Ascending aorta (tissue), 2 donors: ENCODE measurements at places on chromosomes 16 and 17. TPM values are rescaled to one million over a fixed set of nuclear protein-coding genes. Genes with fewer than 3 reads are reported as not detected.

DNA sequence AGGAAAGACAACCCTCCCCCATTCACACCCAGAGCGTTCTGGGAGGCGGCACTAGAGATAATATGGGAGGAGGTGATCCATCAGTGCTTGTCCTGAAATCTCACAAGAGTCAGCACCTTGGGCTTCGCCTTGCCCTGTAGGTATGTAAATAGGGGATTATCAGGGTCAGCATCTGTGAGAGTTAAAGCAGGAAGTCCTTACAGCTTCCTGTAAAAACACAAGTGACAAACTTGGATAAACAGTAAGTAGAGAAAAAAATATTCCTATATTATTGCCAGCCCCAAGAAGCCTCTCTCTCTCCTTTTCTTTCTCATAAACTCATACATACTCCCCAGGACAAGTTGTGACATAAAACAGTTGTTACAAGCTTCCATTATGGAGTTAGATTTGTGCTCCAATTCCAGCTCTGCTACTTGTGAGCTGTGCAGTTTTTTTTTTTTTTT lies 187.7 kb downstream of the MAF start:
- no peak overlapping the region for H3K4me3 ChIP-seq
- DNase-seq = no peak
- no peak overlapping the region for H3K27ac ChIP-seq
- H3K27me3 ChIP-seq = no peaks in the 10 kb centered on the region

Gene TUBG2
- total RNA-seq = 73.1 TPM

DNA sequence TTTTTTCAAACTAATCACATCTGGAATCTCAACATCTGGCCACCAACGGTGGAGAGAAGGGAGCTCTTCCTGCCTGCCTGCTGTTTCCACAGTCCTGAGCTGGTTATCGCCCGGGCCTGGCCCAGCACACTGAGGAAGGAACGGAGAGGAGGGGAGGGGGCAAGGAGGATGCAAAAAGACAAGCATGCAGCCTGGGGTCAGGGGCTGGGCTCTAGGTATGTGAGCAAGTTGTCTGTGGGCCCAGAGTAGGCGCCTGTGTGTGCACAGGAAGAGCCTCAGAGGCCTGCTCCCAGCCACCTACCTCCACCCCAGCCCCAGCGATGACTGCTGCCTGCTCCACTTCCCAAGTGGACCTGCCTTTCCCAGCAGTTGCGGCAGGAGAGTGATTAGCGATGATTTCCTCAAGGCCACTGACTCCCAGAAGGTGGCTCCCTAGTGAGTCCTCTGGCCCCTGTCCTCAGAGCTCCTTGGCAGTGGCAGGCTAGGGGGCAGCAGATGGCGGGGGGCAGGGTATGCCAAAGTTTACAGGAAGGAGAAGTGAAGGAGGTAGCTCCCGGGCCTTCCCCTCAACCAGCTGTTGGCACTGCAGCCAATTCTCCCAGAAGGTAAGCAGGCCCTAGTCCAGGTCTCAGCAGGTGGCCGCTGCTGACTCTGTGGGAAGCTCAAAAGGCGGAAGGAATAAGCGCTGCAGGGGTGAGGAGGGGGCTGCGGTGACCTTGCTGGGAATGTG lies 27.0 kb upstream of the RASD1 start:
- H3K4me1 ChIP-seq = no peaks in the 10 kb centered on the region
- H3K36me3 ChIP-seq = no peaks in the 10 kb centered on the region
- no peaks in the 10 kb centered on the region for H3K27me3 ChIP-seq
- no peak overlapping the region for H3K27ac ChIP-seq
- DNase-seq = no peak
- no peak overlapping the region for H3K4me3 ChIP-seq

Gene ST6GALNAC1
- total RNA-seq = 3.4 TPM

- no peak overlapping the region for H3K4me3 ChIP-seq
- H3K36me3 ChIP-seq = no peaks in the 10 kb centered on the region
- no peak overlapping the region for H3K27ac ChIP-seq
- peaks cover 6% of the 10 kb centered on the region for H3K4me1 ChIP-seq
These were observed 15.8 kb upstream of the RGS9 start for GRCh38 chr17:65121368-65121767.

DNA sequence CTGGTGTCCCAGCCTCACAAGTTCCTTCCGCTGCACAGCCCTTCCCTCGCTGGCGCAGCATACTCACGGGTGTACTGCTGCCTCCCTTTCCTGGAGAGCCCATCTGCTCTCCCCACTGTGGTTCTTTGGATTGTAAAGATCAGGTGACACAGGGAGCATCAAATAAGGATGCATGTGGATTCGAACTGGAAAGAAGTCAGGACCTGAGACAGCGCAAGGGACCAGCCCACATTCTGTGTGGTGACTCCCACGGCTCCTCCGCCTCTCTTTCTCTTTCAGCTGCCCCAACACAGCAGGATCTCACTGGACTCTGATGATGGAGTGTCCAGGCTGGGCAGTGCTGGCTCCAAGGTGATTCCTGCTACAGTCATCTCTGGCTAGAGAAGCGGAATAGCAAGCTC lies 8.1 kb downstream of the LDAF1 start:
- peaks cover 35% of the 10 kb centered on the region for H3K36me3 ChIP-seq
- H3K27me3 ChIP-seq = no peaks in the 10 kb centered on the region
- peaks cover 39% of the 10 kb centered on the region for H3K4me1 ChIP-seq
- H3K27ac ChIP-seq = peak overlapping the region; percentile 40

GRCh38 chr16:69754143-69754468 lies 620 bp downstream of the NOB1 start:
- no peak overlapping the region for H3K27ac ChIP-seq
- H3K4me3 ChIP-seq = peak overlapping the region; percentile 65
- H3K36me3 ChIP-seq = peaks cover 28% of the 10 kb centered on the region
- no peak for DNase-seq
- no peaks in the 10 kb centered on the region for H3K27me3 ChIP-seq

Gene TEDC2
- total RNA-seq = not detected

Gene COX6A2
- total RNA-seq = not detected

GRCh38 chr16:87835882-87836331 lies 33.4 kb downstream of the SLC7A5 start:
- H3K27me3 ChIP-seq = no peaks in the 10 kb centered on the region
- DNase-seq = no peak
- H3K4me1 ChIP-seq = no peaks in the 10 kb centered on the region
- H3K36me3 ChIP-seq = no peaks in the 10 kb centered on the region

- no peak overlapping the region for H3K27ac ChIP-seq
- H3K4me3 ChIP-seq = no peak overlapping the region
- no peaks in the 10 kb centered on the region for H3K27me3 ChIP-seq
- DNase-seq = no peak
These were observed 608.6 kb upstream of the GOT2 start for GRCh38 chr16:59342669-59343068.

- H3K36me3 ChIP-seq = no peaks in the 10 kb centered on the region
- H3K4me3 ChIP-seq = no peak overlapping the region
- no peak overlapping the region for H3K27ac ChIP-seq
- no peaks in the 10 kb centered on the region for H3K4me1 ChIP-seq
- H3K27me3 ChIP-seq = no peaks in the 10 kb centered on the region
- DNase-seq = no peak
These were observed 66.4 kb downstream of the SCNN1B start for GRCh38 chr16:23368469-23368868.

- no peaks in the 10 kb centered on the region for H3K27me3 ChIP-seq
- peaks cover 41% of the 10 kb centered on the region for H3K36me3 ChIP-seq
- H3K4me1 ChIP-seq = peaks cover 20% of the 10 kb centered on the region
These were observed 41.2 kb downstream of the ARHGAP17 start for GRCh38 chr16:24973809-24974461.

Gene SOX8
- 18.9 TPM for total RNA-seq

- no peak for DNase-seq
- H3K4me1 ChIP-seq = no peaks in the 10 kb centered on the region
- H3K36me3 ChIP-seq = no peaks in the 10 kb centered on the region
- no peak overlapping the region for H3K27ac ChIP-seq
These were observed 140.2 kb upstream of the NOL11 start for GRCh38 chr17:67577429-67578141.

DNA sequence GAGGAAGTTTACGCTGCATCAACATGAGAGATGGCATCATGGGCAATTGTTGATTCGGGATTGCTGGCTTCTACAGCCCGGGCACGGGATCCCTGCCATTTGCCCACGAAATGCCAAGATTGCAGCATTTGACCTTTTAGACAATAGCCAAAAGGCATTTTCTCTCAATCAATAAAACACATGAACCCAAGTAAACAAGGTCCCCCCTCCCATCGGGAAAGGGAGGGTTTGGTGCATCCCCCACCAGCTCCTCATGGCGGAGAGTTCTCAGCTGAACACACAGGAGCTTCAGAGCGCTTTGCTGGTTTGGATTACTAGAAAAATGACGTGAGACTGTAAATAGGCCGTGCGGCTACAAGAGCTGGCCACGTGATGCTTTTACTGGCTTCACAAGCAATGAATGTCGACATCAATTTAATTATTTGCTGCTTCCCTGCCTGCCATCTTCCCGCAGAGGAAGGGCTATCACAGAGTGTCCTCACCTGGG lies 147.6 kb downstream of the C16orf95 start:
- no peak for DNase-seq
- H3K27ac ChIP-seq = no peak overlapping the region
- no peaks in the 10 kb centered on the region for H3K27me3 ChIP-seq
- no peaks in the 10 kb centered on the region for H3K36me3 ChIP-seq

GRCh38 chr17:7281953-7282751 lies 634 bp downstream of the SLC2A4 start:
- no peaks in the 10 kb centered on the region for H3K27me3 ChIP-seq
- H3K36me3 ChIP-seq = no peaks in the 10 kb centered on the region
- DNase-seq = no peak
- H3K4me1 ChIP-seq = peaks cover 9% of the 10 kb centered on the region
- H3K4me3 ChIP-seq = peak overlapping the region; percentile 56

DNA sequence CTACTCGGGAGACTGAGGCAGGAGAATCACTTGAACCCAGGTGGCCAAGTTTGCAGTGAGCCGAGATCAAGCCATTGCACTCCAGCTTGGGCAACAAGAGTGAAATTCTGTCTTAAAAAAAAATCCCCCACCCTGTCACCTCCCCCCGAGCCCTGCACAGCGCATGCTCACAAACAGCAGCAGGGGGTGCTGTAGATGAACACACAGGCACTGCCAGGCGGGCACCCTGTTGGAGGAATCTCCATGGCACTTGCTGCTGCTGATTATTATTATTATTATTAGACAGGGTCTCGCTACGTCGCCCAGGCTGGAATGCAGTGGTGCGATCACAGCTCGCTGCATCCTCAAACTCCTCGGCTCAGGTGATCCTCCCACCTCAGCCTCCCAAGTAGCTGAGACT lies 24.6 kb downstream of the FZD2 start:
- no peaks in the 10 kb centered on the region for H3K36me3 ChIP-seq
- no peaks in the 10 kb centered on the region for H3K27me3 ChIP-seq
- H3K4me1 ChIP-seq = peaks cover 4% of the 10 kb centered on the region

GRCh38 chr17:63476854-63477479 lies at the start of gene ACE:
TSS of gene ACE (plus strand) at chr17:63477061. CDS start at chr17:63477095, 34 bp downstream.
- DNase-seq = no peak
- H3K27me3 ChIP-seq = no peaks in the 10 kb centered on the region
- H3K36me3 ChIP-seq = no peaks in the 10 kb centered on the region
- H3K4me3 ChIP-seq = peak within 1 kb of the TSS; percentile 71
- no peak within 1 kb of the TSS for H3K27ac ChIP-seq

Gene KCTD11
- 14.6 TPM for total RNA-seq

DNA sequence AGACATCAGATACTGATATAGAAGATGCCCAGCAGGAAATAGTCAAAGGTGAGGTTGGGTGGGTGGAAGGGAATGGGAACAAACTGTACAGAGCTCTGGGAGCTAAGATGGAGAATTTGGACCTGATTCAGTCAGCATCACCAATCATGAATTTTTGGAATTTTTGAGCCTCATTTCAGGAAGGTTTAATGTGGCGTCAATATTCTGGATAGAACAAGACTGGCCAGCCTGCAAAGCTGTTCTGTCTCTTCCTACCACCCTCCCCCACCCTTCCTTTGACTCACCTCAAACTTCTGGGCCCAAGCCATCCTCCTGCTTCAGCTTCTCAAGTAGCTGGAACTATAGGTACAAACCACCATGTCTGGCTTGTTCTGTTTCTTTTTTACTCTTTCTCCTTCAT lies 32.6 kb downstream of the CTCF start:
- H3K4me3 ChIP-seq = no peak overlapping the region
- peak overlapping the region; percentile 57 for H3K27ac ChIP-seq
- no peaks in the 10 kb centered on the region for H3K36me3 ChIP-seq
- no peaks in the 10 kb centered on the region for H3K4me1 ChIP-seq
- peak; percentile 66 for DNase-seq

- H3K4me1 ChIP-seq = peaks cover 26% of the 10 kb centered on the region
- H3K27ac ChIP-seq = no peak overlapping the region
- DNase-seq = no peak
- H3K27me3 ChIP-seq = no peaks in the 10 kb centered on the region
- H3K4me3 ChIP-seq = no peak overlapping the region
- H3K36me3 ChIP-seq = no peaks in the 10 kb centered on the region
These were observed 21.6 kb upstream of the ATP2A3 start for GRCh38 chr17:3985846-3986245.

DNA sequence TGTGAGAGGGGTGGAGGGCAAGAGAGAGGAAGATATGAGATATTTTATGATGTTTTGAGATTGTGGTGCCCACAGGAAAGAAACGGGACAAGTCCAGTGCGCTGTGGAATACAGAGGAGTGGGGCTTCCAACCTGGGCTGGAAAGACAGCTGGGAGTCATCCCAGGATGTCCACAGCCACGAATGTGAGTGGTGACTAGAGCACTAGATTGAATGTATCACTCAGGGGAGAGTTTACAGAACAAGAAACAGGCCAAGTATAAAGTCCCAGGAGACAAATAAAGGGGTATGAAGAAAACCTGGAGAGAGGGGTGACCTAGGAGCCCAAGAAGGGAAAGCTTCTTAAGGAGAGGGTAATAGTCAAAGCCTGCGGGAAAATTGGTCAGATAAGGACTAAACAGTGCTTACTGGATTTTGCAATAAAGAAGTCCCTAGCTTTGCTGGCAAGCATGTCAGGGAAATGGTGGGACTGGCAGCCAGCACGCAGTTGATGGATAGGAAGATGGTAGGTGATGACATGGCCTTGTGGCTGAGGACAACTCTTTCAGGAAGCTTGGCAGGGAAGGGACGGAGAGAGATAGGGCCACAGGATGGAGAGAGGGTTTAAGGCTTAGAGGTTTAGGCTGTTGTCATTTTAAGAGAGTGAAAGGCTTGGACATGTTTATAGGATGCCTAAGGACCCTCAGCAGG lies 114.5 kb downstream of the AXIN2 start:
- H3K4me1 ChIP-seq = no peaks in the 10 kb centered on the region
- H3K4me3 ChIP-seq = no peak overlapping the region
- no peaks in the 10 kb centered on the region for H3K27me3 ChIP-seq
- H3K27ac ChIP-seq = no peak overlapping the region
- H3K36me3 ChIP-seq = no peaks in the 10 kb centered on the region

Gene SMTNL2
- total RNA-seq = 15.6 TPM

- peaks cover 12% of the 10 kb centered on the region for H3K36me3 ChIP-seq
- H3K4me1 ChIP-seq = no peaks in the 10 kb centered on the region
- H3K27ac ChIP-seq = no peak overlapping the region
These were observed 190.7 kb downstream of the KATNIP start for GRCh38 chr16:27740496-27741201.

GRCh38 chr17:79648181-79648831 lies 37.5 kb upstream of the RBFOX3 start:
- no peaks in the 10 kb centered on the region for H3K27me3 ChIP-seq
- peak; percentile 37 for DNase-seq

Gene DUSP3
- total RNA-seq = 70.5 TPM
